Left ventricle myocardium superior (tissue), 1 donor: ENCODE measurements at places on chromosomes 3 and 15. TPM values are rescaled to one million over a fixed set of nuclear protein-coding genes. Genes with fewer than 3 reads are reported as not detected.

DLL4 gene
- total RNA-seq = 11.6 TPM

- no peak for DNase-seq
Observed at GRCh38 chr3:187242900-187243299, 45.6 kb downstream of the RTP1 start.

SNTN gene
- total RNA-seq = not detected

DNA sequence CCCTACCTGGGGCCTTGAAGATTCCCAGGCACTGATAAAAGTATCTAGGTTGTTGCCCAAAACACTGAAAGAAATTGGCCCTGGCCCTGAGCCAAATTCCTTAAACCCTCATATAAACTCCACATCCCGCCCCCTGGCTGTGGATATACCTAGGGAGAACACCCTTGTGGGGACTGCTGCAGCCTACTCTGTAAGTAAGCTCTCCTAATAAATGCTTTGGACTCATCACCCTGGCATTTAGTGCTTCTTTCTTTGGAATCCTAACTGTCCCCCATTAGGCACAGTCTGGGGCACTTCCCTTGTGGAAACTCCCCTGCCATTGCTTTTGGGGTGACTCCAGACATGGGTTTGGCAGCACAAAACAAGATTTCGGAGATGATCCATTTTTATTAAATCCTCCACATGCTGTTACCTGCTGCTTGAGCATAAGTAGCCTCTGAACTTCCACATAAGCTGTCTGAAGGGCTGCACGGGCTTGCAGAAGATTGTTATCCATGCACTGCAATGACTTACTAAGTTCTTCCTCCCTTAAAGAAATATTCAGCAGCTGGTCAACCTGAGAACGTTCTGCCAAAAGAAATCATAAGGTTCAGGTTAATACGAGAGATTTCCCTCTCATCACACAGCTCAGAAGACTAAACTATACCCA lies 46.4 kb downstream of the ZNF106 start:
- DNase-seq = no peak

DNA sequence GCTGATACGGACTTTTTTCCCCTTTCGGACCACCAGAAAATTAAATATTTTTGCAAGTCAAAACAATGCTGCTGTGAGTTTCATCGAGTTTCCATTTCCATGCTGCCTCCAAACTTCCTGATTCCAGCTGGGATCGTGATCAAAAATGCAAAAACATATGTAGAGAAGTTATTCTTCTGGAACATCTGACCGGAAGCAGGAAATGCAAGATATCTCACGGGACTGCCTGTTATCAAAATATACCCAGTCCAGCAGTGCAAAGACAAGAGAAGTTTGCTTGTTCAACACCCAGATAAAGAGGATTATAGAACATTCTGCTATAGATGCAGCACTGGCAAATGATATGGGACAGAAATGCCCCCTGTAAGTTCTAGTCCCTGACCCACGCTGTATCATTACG lies 726.7 kb upstream of the NR2F2 start:
- no peak for DNase-seq

- DNase-seq = no peak
Observed at GRCh38 chr3:108073764-108074431, 16.9 kb downstream of the CD47 start.

DNA sequence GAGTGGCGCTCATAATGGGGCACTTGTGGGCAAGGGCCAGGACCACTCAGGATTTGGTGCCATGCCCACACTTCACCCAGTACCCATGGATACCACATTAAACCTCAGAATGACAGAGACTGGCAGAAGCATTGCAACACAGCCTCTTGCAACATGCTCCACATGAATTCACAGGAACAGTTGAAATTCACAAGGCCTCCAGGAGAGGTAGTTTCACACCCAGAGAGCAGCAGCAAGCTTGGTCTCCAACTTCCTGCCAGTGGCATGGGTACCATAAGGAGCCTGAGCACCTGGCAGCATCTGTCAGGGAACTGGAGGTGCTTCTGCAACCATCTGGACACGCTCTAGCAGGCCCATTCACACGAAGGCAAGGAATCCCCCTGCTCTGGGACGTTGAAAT lies 101.0 kb downstream of the OSBPL10 start:
- no peak for DNase-seq

DNA sequence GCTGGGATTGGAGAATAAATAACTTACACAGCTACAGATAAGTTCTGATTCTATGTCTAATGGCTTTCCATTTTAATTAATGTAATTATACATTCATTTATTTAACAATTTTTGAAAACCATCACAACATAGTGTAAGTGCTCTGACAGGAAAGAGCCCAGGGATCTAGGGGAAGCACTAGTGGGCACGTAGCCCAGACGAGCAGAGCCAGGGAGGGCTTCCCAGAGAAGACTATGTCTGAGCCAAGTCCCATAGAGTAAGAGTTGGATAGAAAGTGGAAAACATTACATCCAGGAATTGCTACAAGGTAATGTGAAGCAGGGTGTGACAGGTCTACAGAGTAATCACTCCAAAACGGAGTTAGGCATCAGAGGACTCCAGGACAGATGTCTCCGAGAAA lies 2.9 kb upstream of the HGD start:
- no peak for DNase-seq

TTLL13 gene
- 0.20 TPM for total RNA-seq

GRCh38 chr3:72797773-72798543 lies 50.3 kb downstream of the SHQ1 start:
- peak; percentile 67 for DNase-seq

RASL12 gene
- total RNA-seq = 18.9 TPM

GRCh38 chr3:52128118-52128683 lies 26.0 kb downstream of the POC1A start:
- DNase-seq = no peak

GRCh38 chr3:10465161-10465560 lies 40.2 kb downstream of the ATP2B2 start:
- DNase-seq = no peak

DAZL gene
- total RNA-seq = not detected

- no peak for DNase-seq
Observed at GRCh38 chr3:27219127-27219845, 149.9 kb downstream of the NEK10 start.

SOX2 gene
- total RNA-seq = 0.22 TPM

GRCh38 chr3:56370991-56371775 lies 97.1 kb downstream of the ERC2 start:
- no peak for DNase-seq

DNA sequence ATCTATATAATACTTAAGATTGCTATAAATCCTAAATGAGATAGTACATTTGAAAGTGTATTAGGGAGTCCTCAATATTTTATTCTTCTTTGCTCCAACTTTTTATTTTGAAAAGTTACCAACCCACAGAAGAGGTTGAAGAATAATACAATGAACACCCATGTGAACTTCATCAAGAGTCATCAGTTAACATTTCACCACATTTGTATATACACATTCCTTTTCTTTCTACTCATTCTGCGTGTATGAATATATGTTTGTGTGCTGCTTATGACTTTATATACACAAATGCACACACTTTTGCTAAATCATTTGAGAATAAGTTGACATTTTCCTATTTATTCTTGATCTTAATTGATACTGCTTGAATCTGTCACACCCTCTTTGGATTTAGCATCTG lies 193.3 kb upstream of the CGNL1 start:
- DNase-seq = no peak
